ENCODE measurements at places on chromosomes 13 and 19.

DNA sequence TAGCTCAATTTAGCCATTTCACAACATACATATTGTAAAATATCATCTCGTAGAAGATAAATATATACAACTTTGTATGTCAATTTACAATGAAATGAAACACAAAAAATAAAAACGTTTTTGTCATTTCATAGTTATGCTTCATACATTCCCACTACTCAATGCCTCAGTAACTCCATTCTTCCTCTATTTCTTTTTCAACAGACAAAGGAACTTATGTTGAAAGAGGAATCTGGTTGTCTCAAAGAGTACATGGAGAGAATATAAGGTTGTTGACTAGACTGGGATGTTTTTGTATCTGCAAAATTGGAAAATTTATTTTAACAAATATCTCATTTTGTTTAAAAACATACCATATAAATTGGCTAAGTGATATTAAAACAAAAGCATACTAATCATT, 12.8 kb downstream of the KCTD12 start:
- DNase-seq: no peak

DNA sequence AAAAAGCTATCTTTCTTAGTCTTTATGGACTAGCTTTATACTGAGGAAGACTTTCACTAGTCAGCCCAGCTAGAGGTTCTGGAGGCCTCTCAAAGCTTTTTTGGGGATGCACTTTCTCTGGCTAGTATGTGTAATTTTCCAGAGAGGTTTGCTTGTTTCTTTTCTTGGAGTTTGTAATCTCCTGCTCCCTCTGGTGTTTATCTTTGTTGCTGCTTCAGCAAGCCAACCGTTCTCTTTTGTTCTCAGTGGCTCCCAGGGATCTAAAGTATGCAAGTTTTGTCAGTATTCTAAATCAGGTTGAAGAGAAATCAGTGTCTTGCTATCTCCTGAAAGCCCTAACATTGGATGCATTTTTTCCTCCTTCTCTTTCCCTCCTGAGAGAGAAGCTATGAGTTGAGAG, 121.1 kb upstream of the MYO16 start:
- peak; percentile 76 for DNase-seq

GRCh38 chr13:73872397-73872796, 261.8 kb downstream of the KLF12 start:
- no peak for DNase-seq

GRCh38 chr13:48731957-48732569, 78.3 kb downstream of the CYSLTR2 start:
- DNase-seq: peak; percentile 65

DNA sequence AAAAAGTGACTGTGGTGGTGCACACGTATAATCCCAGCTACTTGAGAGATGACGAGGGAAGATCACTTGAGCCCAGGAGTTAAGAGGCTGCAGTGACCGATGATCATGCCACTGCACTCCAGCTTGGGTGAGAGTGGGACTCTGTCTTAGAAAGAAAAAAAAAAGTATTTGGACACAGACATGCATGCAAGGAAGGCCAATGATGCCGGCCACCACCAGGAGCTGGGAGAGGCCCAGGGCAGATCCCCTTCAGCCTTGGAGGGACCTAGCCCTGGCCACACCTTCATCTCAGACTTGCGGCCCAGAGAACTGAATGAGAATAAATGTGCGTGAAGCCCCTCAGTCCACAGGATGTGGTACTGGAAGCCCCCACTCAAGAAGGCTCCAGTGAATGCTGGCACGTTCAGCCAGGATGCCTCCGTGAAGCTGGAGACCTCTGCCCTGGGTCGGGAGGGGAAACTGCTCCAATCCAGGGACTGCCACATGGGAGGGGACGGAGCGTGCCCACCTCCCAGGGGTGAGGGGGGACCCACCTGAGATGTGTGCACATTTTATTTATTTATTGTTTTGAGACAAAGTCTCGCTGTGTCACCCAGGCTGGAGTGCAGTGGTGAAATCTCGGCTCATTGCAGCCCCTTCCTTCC, 14.6 kb downstream of the TNFAIP8L1 start:
- no peak for DNase-seq

DNA sequence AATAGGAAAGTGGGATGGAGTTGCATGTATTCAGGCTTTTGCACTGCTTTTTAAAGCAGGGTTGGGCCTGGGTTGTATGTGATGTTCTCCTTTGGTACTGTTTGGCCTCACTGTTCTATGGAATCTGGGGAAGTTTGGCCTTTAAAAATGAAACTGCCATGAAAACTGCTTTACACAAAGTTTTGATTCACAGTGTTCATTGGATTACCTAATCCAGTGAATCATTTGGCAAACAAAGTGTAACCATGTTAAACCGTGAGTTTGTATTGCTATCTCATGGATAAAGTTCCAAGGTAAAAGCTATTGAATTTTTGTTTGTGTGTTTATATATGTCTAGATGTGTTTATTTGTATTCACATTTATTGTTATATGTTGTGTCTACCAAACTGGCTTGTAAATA, 1658.6 kb downstream of the OLFM4 start:
- DNase-seq: no peak

GRCh38 chr19:32296694-32297093, 48.7 kb upstream of the ZNF507 start:
- no peak for DNase-seq

- no peak for DNase-seq
Observed at GRCh38 chr13:76503766-76504165, 382.4 kb downstream of the KCTD12 start.

GRCh38 chr19:1232652-1233072, 5.1 kb downstream of the CBARP start:
- no peak for DNase-seq

DNA sequence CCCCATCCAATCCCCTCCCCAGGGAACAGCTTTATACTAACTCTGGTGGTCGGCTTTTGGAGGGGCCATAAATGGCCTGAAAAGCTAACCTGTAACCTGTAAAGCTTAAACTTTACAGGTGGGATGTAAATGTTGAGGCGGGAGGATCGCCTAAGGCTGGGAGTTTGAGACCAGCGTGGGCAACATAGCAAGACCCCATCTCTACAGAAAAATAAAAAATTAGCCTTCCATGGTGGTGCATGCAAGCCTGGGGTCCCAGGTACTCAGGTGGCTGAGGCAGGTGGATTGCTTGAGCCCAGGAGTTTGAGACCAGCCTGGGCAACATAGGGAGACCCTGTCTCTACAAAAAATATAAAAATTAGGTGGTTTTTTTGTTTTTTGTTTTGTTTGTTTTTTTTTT, 18.5 kb downstream of the CARM1 start:
- DNase-seq: no peak

DNA sequence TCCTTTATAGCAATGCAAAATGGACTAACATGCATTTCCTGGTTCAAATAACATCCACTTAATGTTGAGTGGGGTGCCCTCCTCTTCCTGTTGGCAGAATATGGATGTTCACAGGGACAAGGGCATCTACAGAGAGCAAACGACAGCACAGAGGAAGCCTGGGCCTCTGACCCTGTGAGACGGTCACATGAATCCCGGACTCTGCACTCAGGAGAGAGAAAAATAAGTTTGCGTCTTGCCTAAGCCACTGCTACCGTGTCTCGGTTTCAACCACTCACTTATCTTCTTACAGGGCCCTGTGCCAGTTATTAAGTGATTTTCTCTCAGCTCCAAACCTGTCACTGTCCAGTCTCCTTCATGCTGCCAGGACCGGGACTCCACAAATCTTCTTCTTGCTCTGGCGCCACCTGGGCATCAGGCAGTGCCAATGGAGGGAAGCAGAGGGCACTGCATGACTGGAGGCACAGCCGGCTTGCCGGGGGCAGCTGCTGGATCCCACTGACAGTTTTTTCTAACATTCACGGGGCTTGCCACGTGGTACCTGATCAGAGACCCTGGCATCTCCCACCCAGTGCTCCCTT, 11.8 kb downstream of the LIG1 start:
- DNase-seq: no peak

GRCh38 chr19:307793-308420, 16.7 kb upstream of the PLPP2 start:
- no peak for DNase-seq

GRCh38 chr13:25391932-25392331, 20.2 kb downstream of the ATP8A2 start:
- DNase-seq: no peak

DNA sequence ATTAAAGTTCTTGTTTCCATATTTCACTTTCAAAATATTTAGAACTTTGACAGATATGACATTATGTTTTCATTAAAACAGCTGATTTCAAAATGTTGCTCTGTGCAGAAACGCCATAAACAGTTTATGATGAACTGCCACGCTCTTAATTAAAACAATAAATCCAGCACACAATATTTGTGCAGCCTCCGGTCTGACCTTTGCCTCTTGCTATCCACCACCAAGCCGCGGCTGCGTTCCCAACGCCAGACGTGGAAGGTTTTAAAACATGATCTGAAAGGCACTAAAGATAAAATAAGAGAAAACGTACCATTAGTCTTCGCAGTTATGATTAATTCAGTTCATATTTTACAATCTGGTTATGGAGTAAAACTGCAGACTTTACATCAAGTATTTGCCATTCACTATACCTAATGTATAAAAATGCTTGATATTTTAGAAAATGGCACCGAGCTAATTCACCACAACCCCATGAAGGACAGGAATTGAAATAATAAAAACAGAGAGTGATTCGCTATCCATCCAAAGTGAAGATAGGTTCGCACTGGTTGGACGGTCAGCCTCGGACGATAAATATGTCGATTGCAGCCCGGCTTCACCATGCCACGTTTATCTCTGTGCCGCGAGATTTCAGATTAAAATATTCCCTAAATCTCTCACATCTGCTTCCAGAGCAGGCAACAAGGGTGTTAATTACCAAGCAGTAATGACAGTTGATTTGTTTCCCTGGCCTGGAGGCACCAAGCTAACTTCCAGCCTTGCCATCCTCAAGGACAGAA, 103.3 kb upstream of the ZNF507 start:
- DNase-seq: no peak

DNA sequence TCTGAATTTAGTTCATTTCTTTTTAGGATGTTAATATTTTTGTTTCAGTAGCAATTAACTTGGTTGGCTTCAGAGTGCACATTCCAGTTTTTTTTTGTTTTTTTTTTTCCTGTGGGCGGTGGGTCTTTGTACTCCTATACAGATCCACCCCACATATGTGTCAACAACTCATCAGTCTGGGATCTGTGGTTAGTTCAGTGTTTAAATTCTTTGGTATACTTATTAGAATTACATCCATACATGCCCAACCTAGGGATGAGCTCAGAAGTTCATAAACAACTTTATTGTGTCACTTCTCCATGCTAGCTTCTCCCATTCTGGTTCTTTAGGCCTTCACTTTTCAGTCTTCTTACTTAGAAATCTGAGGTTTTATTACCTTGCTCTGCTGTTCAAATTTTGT, 50.9 kb downstream of the PCCA start:
- DNase-seq: no peak

DNA sequence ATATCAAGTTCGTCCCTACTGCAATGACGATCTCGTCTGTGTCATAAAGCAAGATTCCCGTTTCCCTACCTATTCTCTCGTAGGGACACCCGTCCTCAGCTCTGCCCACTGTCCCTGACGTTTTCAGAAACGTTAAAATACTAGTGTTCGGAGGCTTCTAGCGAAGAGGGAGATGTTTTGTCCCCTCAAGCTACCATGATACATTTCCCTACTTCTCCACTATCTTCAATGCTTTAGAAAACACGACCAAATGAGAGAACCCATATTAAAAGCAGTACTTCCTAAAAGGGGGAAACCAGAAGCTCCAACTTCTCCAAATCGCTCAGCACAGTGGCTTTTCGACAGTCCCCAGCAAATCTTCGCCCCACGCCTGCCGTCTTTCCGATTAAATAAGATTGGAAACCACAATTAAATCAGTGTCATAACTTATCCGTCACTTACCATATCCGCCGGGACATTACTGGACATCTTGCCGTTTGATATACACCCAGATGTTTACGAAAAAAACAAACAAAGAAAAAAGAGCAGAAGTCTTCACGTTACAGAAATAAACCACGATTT, 1.3 kb downstream of the UBL3 start:
- DNase-seq: peak; percentile 46

GRCh38 chr19:52936151-52936953, 13.1 kb upstream of the ZNF888 start:
- no peak for DNase-seq

DNA sequence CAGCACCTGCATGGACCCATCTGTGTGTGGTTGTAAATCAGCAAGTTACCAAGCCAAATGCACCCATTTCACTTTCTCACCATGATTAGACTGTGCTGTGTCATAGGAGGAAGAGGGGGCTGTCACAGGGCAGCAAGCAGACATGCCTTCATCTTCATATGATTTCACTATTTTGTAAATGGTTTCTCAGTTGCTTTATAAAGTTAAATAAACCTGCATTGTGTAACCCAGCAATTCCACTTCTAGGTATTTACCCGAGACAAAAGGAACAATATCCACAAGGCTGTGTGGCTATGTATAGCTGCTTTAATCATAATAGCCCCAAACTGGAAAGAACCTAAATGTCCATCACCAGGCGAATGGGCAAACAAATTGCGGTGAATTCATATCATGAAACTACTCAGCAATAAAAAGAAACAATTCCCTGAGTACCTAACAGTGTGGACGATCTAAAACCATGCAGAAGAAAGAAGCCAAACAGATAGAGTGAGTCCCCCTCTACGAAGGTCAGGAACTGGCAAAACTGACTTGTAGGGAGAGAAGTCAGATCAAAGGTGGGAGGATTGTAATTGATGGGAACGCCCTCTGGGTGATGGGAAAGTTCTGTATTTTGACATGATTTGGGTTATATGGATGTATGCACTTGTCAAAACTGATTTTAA, 185.4 kb downstream of the COL4A1 start:
- DNase-seq: no peak

- no peak for DNase-seq
Observed at GRCh38 chr13:114140131-114140905, 7.9 kb upstream of the RASA3 start.

DNA sequence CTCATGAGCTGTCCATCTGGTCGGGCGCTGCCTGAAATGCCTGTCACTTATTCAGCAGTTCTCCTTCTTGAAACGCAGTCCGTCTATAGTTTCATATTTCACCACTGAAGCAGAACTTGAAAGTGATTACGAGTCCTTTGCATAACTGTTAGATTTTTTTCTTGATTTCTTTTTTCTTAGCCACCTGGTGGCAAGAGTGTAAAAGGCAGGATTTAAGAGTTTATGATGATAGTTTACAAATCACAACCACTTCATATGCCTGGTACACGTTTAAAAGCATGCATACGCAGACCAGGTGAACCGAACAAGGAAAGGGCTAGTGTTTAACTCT, 45.8 kb downstream of the GGACT start:
- no peak for DNase-seq

GRCh38 chr19:6680141-6680540, 10.2 kb upstream of the TNFSF14 start:
- no peak for DNase-seq

DNA sequence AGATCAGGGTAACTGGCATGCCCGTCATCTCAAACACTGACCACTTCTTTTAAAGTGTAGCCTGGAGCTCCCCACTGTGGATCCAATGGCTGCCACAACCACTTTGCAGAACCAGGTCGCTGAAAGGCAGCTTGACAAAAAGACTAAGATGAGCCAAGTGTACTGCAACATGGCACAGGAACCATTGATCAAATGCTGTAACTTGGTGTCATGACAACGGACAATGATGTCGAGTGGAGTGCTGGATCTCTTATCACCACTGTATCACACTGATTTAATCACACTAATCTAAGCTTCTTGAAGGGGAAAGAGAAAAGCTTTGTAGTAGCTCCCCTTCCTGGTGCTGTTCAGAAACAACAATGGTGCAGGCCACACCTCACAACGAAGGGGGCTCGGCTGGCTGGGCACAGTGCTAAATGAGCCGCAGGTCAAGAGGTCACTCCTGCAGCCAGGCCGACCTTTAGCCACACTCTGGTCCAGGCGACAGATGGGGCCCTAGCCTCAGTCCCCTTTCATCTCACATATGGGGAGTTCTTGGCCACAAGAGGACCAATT, 2.2 kb upstream of the TNFRSF19 start:
- peak; percentile 83 for DNase-seq

GRCh38 chr19:42613666-42614065, 18.9 kb upstream of the CEACAM8 start:
- DNase-seq: no peak
